Esophagus squamous epithelium (tissue), 5 donors: ENCODE measurements at places on chromosomes 11 and 22. TPM values are rescaled to one million over a fixed set of nuclear protein-coding genes. Genes with fewer than 3 reads are reported as not detected.
A peak's percentile ranks its signal among the peaks of the same experiment; 100 is the strongest.

Gene USH1C
- total RNA-seq, result not detected

Gene ARHGAP8
- 13.0 TPM for total RNA-seq

Gene GNAZ
- 1.1 TPM for total RNA-seq

Gene TIMM8B
- 43.5 TPM for total RNA-seq

Gene SLC22A8
- total RNA-seq, result not detected

Gene SAA2
- 5.4 TPM for total RNA-seq

DNA sequence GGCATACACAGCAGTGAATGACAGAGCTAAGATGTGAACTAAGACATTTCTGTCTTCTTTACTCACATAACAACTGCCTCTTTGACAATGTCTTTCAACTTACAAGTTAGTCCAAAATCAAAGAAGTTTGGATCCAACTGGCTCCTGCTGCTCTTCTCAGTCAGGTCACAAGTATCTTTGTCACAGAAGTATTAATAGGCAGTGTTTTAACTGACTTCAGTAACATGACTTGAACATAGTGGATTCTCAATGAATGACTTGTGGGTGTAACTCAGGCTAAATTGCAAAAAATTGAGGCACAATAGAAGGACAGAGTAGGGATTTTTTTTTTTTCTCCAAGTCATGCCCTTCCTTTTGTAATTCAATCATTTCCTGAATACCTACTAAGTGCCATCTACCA lies 22.6 kb downstream of the DBX1 start:
- H3K27me3 ChIP-seq, result peaks cover 39% of the 10 kb centered on the region
- no peaks in the 10 kb centered on the region for H3K4me1 ChIP-seq
- H3K36me3 ChIP-seq, result no peaks in the 10 kb centered on the region
- no peak overlapping the region for H3K27ac ChIP-seq
- DNase-seq, result no peak
- H3K4me3 ChIP-seq, result no peak overlapping the region

DNA sequence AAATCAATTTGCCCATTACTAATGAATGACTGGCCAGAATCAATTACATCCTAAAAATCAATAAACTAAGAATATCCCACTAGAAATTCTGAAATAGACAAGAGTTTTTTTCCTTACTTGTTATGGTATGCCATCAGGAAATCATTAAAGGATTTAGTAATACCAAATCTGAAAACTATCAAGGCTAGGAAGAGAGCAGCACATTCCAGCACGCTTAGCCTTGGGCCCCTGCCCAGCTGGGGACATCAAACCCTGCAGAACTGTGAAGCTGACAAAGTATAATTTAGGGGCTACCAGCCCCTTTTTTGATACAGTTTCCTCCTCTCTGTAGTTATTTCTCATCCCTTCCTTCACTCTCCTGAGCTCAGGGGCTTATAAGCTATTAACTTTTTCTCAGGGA lies 247.8 kb upstream of the ZC3H12C start:
- no peak overlapping the region for H3K4me3 ChIP-seq
- no peak for DNase-seq
- no peak overlapping the region for H3K27ac ChIP-seq
- H3K36me3 ChIP-seq, result no peaks in the 10 kb centered on the region
- H3K27me3 ChIP-seq, result no peaks in the 10 kb centered on the region
- no peaks in the 10 kb centered on the region for H3K4me1 ChIP-seq

GRCh38 chr11:16800382-16800781 lies 61.9 kb downstream of the C11orf58 start:
- no peaks in the 10 kb centered on the region for H3K27me3 ChIP-seq
- no peaks in the 10 kb centered on the region for H3K36me3 ChIP-seq
- no peak for DNase-seq
- H3K4me3 ChIP-seq, result no peak overlapping the region
- H3K4me1 ChIP-seq, result peaks cover 8% of the 10 kb centered on the region

DNA sequence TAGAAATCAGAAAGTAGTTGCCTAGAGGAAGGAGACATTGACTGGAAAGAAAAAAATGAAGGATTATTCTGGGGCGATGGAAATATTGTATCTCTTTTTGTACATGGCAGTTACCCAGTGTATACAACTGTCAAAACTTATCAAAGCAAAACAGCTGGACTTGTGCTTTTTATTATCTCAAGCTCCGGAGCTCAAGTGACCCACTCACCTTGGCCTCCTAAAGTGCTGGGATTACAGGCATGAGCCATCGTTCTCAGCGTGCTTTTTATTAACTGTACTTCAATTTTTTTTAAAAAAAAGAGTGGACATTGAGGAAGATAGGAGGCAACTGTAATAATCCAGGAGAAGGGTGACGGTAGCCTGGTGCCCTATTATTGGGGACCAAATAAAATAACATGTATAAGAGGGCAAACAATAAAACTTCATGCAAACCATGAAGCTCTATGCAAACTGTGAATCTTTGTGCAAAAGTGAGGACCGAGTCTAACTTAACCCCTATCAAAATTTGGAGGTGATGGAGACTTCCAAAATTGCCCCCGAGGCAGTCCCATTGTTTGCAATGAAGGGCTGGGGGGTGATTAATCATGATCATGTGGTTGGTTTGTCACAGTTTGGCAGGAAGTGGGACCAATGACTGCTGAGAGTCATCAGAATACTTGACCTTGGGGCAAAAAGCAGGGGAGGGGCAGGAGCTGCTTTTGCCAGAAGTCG lies 23.5 kb downstream of the FZD4 start:
- H3K4me1 ChIP-seq, result peaks cover 9% of the 10 kb centered on the region
- no peak overlapping the region for H3K4me3 ChIP-seq
- H3K36me3 ChIP-seq, result no peaks in the 10 kb centered on the region
- H3K27ac ChIP-seq, result peak overlapping the region; percentile 42
- H3K27me3 ChIP-seq, result no peaks in the 10 kb centered on the region
- DNase-seq, result no peak

- no peak overlapping the region for H3K4me3 ChIP-seq
- no peaks in the 10 kb centered on the region for H3K4me1 ChIP-seq
- H3K27ac ChIP-seq, result no peak overlapping the region
- DNase-seq, result no peak
Observed at GRCh38 chr11:83956119-83956697, 670.0 kb upstream of the CCDC90B start.

DNA sequence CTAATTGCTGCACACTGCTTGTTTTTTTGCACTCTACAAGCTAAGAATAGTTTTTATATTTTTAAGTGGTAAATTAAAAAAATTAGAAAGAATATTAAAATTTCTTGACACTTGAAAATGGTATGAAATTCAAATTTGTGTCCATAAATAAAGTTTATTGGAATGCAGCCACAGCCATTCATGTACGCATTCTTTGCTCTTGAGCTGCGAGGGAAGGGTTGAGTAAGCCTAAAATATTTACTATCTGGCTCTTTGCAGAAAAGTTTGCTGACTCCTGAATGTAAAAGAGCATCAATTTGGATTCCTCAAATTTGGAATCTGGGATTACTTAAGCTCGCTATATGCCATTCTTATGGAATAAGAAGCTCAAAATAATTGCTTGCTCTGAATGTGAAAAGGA lies 3.4 kb upstream of the ADAMTS8 start:
- no peak overlapping the region for H3K27ac ChIP-seq
- no peak overlapping the region for H3K4me3 ChIP-seq
- H3K36me3 ChIP-seq, result no peaks in the 10 kb centered on the region
- DNase-seq, result no peak
- peaks cover 4% of the 10 kb centered on the region for H3K27me3 ChIP-seq
- peaks cover 20% of the 10 kb centered on the region for H3K4me1 ChIP-seq

- no peak overlapping the region for H3K27ac ChIP-seq
- no peak overlapping the region for H3K4me3 ChIP-seq
Observed at GRCh38 chr11:68173926-68174325, 39.2 kb downstream of the KMT5B start.

DNA sequence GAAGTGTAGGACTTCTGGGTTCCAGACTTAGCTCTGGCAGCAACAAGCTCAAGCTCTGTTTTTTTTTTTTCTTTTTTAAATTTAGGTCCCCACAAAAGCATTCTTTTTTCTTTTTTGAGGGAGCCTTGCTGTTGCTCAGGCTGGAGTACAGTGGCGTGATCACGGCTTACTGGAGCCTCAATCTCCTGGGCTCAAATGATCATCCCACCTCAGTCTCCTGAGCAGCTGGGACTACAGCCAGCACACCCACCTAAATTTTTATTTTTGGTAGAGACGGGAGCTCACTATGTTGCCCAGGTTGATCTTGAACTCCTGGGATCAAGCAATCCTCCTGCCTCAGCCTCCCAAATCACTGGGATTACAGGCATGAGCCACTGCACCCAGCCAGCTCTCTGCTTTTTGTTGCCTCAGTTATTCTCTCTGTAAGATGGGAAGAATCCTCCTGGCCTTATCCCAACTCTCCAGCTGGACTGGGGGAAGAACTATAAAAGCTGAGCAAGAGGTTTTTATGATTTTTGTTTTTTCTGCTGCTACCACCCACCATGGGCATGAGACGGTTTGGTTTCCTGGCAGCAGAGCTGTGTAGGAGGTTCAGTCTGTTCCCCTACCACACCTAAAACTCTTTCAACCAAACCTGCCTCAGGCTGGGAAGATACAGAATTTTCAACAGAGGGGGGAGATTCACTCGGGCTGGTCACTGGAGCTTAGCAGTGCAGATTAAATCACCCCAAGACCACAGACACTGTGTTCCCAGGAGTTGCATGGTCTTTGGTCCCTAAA lies 11.6 kb upstream of the MTFP1 start:
- peak overlapping the region; percentile 25 for H3K27ac ChIP-seq
- no peaks in the 10 kb centered on the region for H3K36me3 ChIP-seq
- DNase-seq, result no peak
- no peak overlapping the region for H3K4me3 ChIP-seq

DNA sequence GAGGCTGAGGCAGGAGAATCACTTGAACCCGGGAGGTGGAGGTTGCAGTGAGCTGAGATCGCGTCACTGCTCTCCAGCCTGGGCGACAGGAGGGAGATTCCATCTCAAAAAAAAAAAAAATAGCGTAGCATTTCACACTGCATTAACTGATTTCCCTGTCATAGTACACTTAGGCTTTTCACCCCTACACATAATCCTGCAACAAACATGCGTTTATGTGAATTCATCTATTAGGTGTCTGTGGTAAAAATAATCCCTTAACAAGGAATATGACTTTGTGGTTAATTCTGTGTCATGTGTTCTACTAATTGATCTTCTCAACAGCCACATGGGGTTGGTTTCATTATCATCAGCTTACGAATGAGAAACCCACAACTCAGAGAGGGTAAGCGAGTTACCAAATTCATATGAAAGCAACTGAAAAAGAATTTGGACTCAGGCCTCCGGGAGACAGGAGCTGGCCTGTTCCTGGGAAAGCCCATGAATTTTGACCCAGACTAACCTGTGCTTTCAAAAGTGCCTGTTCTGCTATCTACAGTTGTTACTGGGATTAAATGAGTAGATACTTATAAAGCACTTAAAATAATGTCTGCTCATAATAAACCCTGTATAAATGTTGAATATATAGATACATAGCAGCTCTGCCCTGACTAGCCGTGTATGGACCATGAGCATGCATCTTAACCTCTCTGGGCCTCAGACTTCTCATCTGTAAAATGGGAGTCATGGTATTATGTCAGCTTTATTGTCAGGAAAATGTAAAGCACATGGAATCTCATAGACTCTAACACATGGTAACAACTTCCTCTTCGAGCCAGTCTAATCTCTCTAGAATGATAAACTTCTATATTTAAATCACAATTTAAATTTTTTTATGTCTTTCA lies 36.6 kb downstream of the KCNJ1 start:
- no peak overlapping the region for H3K27ac ChIP-seq
- H3K27me3 ChIP-seq, result no peaks in the 10 kb centered on the region
- no peaks in the 10 kb centered on the region for H3K36me3 ChIP-seq
- no peak for DNase-seq
- peaks cover 14% of the 10 kb centered on the region for H3K4me1 ChIP-seq

- H3K4me3 ChIP-seq, result no peak overlapping the region
- no peak for DNase-seq
- H3K4me1 ChIP-seq, result no peaks in the 10 kb centered on the region
- H3K36me3 ChIP-seq, result no peaks in the 10 kb centered on the region
- H3K27me3 ChIP-seq, result no peaks in the 10 kb centered on the region
Observed at GRCh38 chr11:95605271-95605940, 184.2 kb downstream of the FAM76B start.

DNA sequence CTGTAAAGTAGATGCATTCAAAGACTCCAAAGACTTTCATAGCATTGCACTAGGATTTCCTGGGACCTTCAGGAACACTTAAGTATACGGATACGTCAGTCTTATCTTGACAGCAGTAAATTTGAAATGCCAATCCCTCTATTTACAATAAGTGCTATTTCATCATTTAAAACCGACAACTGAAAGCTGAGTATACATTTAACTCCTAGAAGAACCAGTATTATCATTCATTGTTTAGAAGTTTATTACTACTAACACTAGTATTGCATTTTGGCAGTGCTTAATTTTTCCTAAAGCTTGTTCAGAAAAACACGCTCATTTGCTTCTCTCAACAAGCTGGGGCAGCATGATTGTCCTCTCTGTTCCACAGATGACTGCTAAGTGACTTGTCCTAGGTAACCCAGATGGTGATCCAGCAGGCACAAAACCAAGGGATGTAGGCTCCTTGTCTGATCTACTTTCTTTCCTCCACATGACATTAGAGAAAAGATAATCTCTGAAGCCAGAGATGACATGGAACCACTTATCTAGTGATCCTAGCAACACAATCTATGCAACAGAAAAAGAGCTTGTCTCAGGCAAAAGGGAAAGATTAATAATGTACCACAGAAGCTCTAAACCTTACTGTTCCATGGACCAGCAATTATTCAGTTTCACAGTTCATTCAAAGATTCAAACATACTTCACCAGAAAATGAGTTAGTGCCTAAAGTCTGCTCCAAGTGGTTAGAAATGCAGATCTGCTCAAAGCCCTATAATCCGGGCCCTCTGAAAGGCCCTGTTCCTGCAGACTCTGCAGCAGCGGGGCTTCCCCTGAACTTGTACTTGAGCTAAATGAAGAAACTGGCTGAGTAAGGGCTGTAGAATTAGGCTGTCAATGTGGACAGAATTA lies 5.2 kb downstream of the MAML2 start:
- H3K36me3 ChIP-seq, result no peaks in the 10 kb centered on the region
- peaks cover 79% of the 10 kb centered on the region for H3K4me1 ChIP-seq
- H3K27me3 ChIP-seq, result no peaks in the 10 kb centered on the region
- no peak for DNase-seq

DNA sequence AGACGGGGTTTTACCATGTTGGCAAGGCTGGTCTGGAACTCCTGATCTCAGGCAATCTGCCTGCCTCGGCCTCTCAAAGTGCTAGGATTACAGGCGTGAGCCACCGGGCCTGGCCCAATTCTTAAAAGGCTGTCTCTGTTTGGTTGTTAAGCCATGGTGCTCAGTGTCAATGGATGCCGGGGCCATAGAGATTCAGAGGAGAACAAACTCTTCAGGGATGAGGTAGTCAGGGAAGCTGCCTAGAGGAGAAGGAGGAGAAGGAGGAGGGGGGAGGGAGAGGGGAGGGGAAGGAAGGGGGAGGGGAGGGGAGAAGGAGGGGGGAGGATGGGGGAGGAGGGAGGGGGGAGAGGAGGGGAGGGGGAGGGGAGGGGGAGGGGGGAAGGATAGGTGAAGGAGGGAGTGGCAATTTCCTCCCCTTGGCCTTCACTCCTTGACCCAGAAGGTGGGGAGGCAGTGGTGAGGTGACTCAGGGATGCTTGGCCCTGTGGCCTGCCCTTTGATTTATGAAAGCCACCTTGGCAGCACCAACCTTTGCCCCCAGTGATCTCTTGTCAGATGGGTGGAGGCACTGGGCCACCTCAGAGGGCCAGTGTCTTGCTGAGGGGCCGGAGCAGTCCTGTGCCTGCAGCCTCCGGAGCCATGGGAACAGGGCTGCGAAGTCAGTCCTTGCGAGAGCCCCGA lies at the start of gene C11orf86:
Gene C11orf86 (plus strand): TSS at position 581 of the 681 bp plus-strand sequence. CDS start 59 bp downstream, at position 640.
- H3K36me3 ChIP-seq, result no peaks in the 10 kb centered on the region
- H3K4me1 ChIP-seq, result peaks cover 20% of the 10 kb centered on the region
- H3K27me3 ChIP-seq, result no peaks in the 10 kb centered on the region
- DNase-seq, result no peak
- no peak within 1 kb of the TSS for H3K4me3 ChIP-seq

- DNase-seq, result no peak
- H3K36me3 ChIP-seq, result no peaks in the 10 kb centered on the region
- no peaks in the 10 kb centered on the region for H3K4me1 ChIP-seq
- H3K27ac ChIP-seq, result no peak overlapping the region
- no peaks in the 10 kb centered on the region for H3K27me3 ChIP-seq
Observed at GRCh38 chr11:42043312-42043711, 583.9 kb upstream of the LRRC4C start.
